Right renal cortex interstitium (tissue), 3 donors: ENCODE measurements at places on chromosomes 2 and 18. TPM values are rescaled to one million over a fixed set of nuclear protein-coding genes. Genes with fewer than 3 reads are reported as not detected.
A peak's percentile ranks its signal among the peaks of the same experiment; 100 is the strongest.

The ZBTB7C gene
- 14.7 TPM for polyA plus RNA-seq

The GPR45 gene
- polyA plus RNA-seq = not detected

GRCh38 chr2:53381271-53381670 is 386.3 kb upstream of the CHAC2 start:
- DNase-seq = no peak

GRCh38 chr2:170862286-170862902 is 45.7 kb downstream of the GAD1 start:
- no peak for DNase-seq

GRCh38 chr2:170170281-170171040 is 7.5 kb upstream of the MYO3B start:
- peak; percentile 31 for DNase-seq

DNA sequence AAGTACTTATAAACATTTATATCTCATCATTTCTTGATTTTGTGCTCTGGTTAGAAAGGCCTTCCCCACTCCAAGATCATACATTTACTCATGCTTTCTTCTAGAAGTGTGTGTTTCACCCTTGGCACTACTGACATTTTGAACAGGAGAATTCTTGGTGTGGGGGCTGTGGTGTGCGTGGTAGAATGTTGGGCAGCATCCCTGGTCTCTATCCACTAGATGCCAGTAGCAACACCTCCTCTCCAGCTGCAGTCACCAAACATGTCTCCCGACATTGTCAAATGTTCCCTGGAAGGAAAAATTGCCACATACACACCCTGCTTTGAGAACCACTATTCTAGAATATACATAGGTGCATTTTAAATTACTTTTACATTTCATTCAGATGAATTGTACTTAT is 8.7 kb upstream of the TGIF1 start:
- DNase-seq = no peak

- no peak for DNase-seq
Observed at GRCh38 chr2:33032245-33032644, 85.5 kb downstream of the LTBP1 start.

The SP140 gene
- 0.74 TPM for polyA plus RNA-seq

GRCh38 chr2:203705178-203705577 is 1.3 kb upstream of the CD28 start:
- DNase-seq = no peak

GRCh38 chr2:33395034-33395433 is 81.4 kb upstream of the RASGRP3 start:
- no peak for DNase-seq

- no peak for DNase-seq
Observed at GRCh38 chr2:158120664-158121641, 19.3 kb downstream of the UPP2 start.

GRCh38 chr2:54194761-54195750 is 61.0 kb downstream of the TSPYL6 start:
- DNase-seq = no peak

- DNase-seq = no peak
Observed at GRCh38 chr2:205495819-205496218, 186.5 kb upstream of the NRP2 start.

DNA sequence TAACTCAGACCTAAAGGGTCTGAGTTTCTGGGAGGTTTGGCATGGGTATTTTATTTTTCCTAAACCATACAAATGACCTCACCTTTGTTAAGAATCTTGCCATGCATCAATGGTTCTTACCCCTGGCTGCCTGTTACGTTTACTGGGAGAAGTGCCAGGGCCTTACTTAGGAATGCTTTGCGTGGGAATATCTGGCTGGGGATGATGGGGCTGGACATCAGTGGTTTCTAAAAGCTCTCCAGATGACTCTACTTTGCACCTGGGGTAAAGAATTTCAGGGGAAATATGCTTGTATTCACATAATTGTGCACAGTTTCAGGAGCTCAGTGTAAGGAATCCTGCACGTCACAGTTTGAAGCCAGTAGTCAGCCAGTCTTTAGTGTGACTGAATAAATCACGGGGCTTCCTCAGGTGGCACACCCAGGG is 18.2 kb upstream of the DAW1 start:
- peak; percentile 38 for DNase-seq

The TRIB2 gene
- polyA plus RNA-seq = 205 TPM

The ZNF396 gene
- polyA plus RNA-seq = 7.2 TPM

DNA sequence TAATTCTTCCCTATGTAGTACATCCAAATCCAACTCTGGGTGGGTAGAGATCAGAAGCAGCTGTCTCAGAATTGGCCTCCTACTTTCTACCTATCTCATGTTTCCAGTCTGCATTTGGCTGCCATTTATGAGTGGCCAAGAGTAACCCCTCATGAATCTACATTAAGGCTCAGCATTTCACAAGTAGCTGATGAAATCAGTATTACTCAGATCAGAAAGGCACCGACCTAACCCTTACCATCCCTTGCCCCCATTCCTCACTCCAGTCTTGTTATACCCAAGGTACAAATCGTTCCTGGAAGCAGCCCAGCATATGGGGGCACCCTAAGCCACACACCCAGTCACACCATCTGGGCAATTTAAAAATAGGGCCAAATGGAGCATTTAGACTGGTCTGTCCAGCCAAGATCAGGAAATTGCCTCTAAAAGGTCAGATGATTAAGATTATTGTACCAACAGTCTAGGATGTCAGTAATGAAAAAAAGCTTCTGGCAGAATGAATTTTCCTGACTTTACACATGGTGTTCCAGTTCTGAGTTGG is 37.1 kb downstream of the CD28 start:
- DNase-seq = no peak

- DNase-seq = no peak
Observed at GRCh38 chr2:604854-605524, 72.2 kb downstream of the TMEM18 start.

DNA sequence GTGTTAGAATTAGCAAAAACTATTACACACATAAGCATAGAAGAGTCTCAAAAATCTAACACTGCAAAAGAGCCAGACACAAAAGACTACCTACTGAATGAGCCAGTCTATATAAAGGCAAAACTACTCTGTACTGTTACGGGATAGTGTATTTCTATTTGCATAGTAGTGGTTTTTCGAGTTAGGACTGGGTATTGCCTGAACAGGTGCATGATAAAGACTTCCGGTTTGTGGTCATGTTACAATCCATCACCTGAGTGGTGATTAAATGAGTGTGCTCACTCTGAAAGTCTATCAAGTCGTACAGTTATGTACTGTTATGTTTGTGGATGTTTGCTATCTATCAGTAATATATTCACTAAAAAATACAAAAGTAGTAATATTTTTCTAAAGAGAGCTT is 523.3 kb upstream of the SYT4 start:
- DNase-seq = no peak

DNA sequence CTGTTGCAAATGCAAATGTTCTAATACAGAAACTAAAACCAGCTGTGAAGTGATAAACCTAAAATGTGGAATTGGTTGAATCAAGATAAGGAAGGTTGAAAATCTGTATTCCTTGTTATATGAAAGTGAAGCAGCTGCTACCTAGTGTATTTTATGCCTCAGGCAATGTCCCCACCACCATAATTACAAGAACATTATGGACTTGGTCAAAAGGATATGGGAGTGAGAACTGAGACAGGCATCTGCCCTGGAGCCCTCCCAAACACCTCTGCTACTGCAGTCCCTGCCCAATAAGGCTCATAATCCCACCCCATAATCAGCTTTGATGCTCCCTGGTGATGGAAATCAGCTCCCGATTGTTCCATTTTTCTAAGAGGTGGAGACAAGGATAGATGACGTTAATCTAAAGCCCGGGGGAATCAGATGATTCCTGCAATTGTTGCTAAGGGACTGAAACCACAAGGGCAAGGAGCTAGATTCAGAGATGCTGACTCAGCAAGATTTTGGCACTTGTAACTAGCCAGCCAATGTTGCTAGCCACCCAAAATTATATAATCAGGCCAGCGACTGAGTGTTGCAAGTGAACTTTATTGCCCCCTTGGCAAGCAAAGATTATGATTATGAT is 69.5 kb downstream of the EVA1A start:
- DNase-seq = no peak

DNA sequence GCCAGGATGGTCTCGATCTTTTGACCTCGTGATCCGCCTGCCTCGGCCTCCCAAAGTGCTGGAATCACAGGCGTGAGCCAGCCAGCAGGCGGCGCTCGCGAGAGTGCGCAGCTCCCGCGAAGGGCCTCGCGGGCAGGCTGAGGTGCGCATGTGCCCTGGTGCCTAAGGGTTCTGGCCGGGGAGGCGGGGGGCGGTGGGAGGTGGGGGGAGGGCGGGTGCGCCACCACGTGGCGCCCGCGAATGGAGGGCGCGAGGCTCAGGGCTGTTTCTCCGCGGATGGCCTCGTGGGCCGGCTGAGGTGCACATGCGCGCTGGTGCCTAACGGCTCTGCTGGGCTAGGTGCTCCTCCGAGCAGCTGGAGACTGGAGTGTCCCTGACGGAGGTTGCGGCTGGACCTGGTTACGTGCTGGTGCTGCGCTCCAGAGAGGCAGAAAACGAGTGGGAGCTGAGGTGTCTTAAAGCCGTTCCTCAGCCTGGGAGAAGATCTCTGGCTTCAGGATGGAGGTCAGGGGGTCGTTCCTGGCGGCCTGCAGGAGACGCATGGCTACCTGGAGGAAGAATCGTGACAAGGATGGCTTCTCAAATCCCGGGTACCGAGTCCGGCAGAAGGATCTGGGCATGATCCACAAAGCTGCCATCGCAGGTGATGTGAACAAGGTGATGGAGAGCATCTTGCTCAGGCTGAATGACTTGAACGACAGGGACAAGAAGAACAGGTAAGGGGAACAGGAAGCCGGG is at the start of gene ANKRD62:
ANKRD62 (plus strand) TSS at position 324 of the 738 bp plus-strand sequence; CDS start at position 499, 175 bp downstream.
- DNase-seq = no peak

DNA sequence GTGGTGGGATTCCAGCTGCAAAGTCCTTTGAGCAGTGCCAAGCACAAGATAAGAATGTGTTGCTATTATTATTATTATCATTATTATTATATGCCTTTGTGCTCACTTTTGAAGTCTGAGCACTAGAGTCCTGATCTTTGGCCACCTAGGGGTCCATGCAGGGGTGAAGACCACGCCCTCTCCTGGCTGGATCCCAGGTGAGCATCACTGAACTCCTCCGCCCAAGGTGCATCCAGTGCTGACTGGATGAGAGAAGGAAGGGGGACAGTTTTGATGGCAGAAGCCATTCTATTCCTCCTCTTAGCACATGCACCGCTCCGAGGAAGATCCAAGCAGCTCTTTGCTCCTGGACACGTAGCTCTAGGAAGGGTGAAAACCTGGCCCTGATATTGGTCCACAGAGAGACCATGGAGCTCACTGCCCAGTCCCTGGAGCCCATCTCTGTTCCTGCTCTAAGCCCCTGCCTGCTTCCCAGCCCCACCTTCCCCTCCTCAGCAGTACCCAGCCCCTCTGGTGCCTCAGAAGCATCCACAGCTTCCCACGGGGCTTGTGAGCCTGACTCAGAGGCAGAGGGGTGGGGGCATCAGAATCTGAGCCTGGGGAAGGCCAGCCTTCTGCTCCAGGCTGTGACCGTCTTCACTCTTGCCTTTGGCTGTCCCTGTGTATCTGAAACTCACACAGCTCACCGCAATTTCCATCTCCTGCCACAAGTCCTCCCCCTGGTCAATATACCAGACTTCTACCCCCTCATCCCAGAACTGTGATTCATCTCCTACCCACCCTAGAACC is 45.4 kb downstream of the MCFD2 start:
- no peak for DNase-seq

GRCh38 chr2:88808652-88809051 is 117.2 kb downstream of the RPIA start:
- no peak for DNase-seq
